Activated naive CD4-positive, alpha-beta T cell treated with anti-CD3 and anti-CD28 coated beads, Interleukin-2, amount 10 ng/mL, durations not matched to agents 5 hours and 36 hours (primary cell): ENCODE measurements at places on chromosomes 3 and 15. TPM values are rescaled to one million over a fixed set of nuclear protein-coding genes. Genes with fewer than 3 reads are reported as not detected.

The CKMT1B gene
- total RNA-seq = not detected

The GPD1L gene
- total RNA-seq = 32.2 TPM

The PPCDC gene
- total RNA-seq = 16.2 TPM

The HHATL gene
- not detected for total RNA-seq

The PLD1 gene
- 0.55 TPM for total RNA-seq

The TLR9 gene
- 0.45 TPM for total RNA-seq

The GALNT15 gene
- total RNA-seq = not detected

The COMMD4 gene
- total RNA-seq = 88.9 TPM

The NEK11 gene
- total RNA-seq = 1.7 TPM

The ITPKA gene
- total RNA-seq = 0.19 TPM

The CCR1 gene
- total RNA-seq = 1.5 TPM

The MESP2 gene
- not detected for total RNA-seq

The MEX3B gene
- total RNA-seq = 0.34 TPM
